Suppressor macrophage treated with lipopolysaccharide for 1 hour (primary cell): ENCODE measurements at places on chromosomes 5 and 9.

- DNase-seq: no peak
These were observed at the start of gene FBXL7 for GRCh38 chr5:15499528-15500324. Gene FBXL7, plus strand, starts transcription at chr5:15500180.

GRCh38 chr5:150801117-150801927, 22.8 kb downstream of the SMIM3 start:
- peak; percentile 79 for DNase-seq

GRCh38 chr9:130608554-130609134, 29.3 kb downstream of the FUBP3 start:
- no peak for DNase-seq

DNA sequence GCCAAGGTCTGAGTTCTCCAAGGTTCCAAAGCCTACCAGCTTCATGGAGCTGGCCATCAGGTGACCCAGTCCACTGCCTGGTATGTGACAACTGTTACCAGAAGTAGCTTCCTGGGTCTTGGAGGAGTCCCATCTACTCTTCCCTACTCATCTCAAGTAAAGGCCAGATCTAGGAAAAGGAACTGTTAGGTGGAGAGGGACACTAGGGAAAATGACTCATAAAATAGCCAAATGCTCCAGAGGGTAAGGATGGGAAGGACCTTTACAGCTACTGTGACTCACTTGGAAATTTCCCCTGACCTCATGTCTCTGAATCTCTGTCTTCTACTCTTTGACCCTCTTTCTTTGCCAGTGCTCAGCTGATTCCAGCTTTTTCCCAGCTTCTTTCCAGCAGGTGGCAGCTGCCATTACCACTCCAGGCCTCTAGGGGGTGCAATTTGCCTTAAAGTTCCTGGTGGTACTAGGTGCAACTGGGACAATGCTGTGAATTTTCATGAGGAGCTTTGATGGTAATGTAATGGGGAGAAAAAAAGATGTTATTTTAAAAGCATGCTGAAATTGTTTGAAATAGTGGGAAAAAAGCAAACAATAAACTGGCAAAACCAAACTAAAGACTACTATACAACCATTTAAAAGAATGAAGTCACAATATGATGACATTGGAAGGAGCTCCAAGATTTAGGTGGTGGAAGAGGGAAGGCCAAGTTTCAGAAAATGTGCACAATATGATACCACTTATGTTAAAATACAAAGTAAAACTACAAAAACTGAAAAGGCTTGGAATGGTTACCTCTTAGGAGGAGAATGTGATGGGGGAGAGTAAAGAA, 27.1 kb upstream of the MYORG start:
- peak; percentile 84 for DNase-seq

DNA sequence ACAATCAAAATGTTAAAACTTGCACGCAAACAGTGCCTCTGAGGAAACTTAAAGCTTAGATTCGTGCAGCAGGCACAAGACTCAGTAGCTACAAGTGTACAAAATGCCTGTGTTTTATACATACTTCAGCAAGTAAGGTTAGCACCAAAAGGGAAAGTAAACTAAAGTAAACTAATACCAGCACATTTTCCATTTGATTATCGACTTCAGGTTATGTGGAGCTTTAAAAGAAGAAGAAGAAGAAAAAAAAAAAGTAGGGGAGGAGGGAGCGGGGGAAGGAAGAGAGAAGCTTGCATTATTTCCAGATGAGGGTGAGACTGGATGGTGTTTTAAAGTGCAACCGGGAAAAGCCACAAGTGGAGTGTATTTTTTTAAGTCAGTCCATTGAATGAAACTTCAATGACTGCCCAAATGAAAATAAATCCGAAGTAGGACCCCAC, 596 bp upstream of the ADAMTS6 start:
- no peak for DNase-seq

- no peak for DNase-seq
These were observed 41.1 kb downstream of the GCNT1 start for GRCh38 chr9:76500061-76500460.

GRCh38 chr5:56409331-56410190, 176.4 kb upstream of the ANKRD55 start:
- DNase-seq: peak; percentile 55

GRCh38 chr5:62299101-62299500, 6.9 kb upstream of the KIF2A start:
- no peak for DNase-seq

DNA sequence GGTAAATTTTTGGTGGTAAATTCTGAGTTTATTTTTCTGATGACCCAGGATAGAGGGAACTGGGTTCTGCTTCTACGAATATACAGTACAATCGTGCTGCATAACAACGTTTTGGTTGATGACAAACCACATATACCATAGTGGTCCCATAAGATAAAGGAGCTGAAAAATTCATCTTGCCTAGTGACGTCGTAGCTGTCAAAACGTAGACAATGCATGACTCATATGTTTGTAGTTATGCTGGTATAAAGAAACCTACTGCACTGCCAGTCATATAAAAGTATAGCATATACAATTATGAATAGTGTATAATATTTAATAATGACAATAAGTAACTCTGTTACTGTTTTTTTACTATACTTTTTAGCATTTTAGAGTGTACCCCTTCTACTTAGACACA, 244.0 kb downstream of the GAS1 start:
- DNase-seq: no peak

- no peak for DNase-seq
These were observed 61.8 kb downstream of the PFDN1 start for GRCh38 chr5:140240987-140241706.

GRCh38 chr9:76642701-76643209, 121.5 kb upstream of the PCA3 start:
- no peak for DNase-seq

- DNase-seq: peak; percentile 37
These were observed 193.5 kb upstream of the HAPLN1 start for GRCh38 chr5:83914199-83914598.

- DNase-seq: no peak
These were observed 1709.0 kb upstream of the WWC1 start for GRCh38 chr5:166582416-166582815.

DNA sequence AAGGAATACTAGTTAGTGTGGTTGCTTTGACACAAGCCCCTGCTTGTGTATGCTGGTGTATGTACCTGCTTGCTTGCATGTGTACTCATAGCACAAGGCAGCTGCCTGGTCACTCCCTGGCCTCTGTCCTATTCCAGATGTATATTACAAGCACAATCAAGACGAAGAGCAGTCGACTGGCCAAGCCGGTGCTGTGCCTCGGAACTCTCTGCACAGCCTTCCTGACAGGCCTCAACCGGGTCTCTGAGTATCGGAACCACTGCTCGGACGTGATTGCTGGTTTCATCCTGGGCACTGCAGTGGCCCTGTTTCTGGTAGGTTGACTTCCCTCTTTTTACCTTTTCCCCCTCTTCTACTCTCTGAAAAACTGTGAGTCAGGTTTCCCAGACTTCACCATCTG, 72.1 kb downstream of the BAAT start:
- DNase-seq: no peak

GRCh38 chr9:120348951-120349429, 231.0 kb downstream of the CDK5RAP2 start:
- peak; percentile 26 for DNase-seq

DNA sequence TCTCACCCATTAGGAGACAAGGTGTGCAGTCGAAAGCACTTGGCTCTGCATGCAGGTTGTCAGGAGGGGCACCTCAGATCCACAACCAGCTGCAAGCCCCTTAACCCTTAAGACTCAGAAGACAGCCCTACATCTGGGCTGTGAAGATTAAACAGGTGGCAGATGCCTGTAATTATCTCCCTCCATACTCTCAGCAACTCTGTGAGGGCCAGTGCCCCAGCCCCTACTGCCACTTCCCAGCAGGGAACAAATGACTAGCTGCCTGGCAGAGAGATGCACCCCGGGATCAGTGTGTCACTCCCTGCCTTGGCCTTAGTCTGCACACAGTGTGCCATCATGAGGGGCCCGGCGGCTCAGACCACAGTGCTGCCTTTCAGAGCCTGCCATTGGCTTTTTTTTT, 42.0 kb downstream of the CRB2 start:
- DNase-seq: no peak

DNA sequence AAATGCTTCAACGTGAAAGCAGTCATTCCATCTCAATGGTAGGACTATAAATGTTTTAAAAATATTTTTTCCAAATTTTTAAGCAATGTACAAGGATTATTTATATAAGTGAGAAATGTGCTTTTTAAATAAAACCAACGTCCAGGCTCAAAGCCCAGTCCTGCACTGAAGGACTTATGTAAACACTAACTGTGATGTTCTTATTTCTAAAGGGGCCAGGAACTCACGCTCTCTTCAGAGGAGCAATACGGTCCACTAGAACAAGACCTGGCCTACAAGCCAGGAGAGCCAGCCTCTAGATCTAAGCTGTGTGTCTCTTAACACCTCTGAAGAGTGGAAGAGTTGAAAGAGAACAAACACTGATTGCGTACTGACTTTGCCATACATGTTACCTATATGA, 12.1 kb downstream of the TTLL11 start:
- no peak for DNase-seq

DNA sequence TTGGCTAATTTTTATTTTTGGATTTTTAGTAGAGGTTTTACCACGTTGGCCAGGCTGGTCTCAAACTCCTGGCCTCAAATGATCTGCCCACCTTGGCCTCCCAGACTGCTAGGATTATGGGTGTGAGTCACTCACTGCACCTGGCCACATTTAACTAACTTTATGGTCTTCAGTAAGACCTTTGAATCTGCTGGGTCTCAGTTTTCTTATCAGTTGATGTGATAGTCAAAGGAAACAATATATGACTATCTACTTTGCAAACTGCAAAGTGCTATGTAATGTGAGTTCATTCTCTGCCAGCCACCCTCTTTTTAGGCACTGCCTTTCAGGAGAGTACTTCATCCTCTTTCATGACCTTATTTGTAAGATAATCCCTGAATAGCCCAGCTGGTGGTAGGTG, 474.7 kb downstream of the PDE4D start:
- no peak for DNase-seq

DNA sequence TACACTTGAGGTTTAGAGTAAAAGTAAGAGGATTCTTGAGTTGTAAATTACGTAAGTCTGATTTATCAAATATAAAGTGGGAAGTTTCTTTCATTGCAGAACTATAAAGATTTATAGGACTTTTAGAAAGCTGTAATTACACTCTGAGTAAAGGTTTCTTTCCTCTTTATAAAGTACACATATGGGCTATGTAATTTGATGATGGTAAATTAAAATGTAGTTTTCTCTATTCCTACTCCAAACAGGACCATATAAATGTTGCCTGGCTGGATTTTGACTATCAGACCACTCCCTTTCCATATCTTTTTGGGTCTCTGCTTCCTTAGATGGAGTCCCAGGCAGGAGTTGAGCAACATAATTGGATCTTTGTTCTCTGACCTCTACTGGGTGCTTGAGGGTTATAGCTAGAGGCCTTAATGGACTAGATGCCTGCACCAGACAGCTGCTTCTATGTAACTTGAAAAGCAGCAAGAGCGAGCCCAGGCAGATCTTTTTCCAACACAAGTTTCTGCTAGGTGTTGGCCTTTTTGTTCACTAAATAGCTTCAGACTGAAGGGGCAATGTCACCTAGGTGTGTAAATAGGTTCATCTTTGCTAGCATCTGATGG, 11.4 kb upstream of the TEX48 start:
- no peak for DNase-seq

GRCh38 chr9:20271723-20272122, 350.6 kb downstream of the MLLT3 start:
- DNase-seq: no peak

GRCh38 chr5:122165559-122166078, 36.3 kb downstream of the ZNF474 start:
- no peak for DNase-seq

DNA sequence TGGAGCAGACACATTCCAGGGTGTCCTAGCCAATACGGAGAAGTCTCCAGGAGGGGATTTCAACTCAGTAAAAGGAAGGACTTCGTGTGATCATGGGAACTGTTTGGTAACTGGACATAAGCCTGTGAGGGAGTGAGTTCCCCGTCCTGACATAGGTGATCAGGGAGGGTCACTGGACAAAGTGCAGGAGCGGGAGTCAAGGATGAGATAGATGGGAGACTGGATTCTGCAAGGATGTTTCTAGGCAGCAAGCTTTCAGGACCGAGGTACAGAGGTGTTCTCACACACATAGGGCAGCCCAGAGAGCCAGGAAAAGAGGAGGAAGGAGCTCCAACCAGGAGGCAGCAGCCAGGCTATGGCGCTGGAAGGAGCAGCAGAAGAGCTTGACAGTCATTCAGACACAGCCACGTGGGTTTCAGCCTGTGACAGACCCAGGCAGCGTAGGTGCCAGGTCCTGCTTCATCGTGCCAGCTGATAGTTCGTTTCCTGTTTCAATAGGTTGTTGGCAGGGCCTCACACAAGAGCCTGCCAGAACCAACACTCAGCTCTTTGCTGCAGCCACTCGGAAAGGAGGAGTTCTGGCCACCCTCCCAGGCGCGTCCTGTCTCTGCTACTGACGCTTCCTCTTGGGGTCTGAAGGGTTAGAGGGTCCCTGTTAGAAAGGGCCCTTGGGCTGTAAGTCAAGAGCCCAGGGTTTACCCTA, 84.1 kb downstream of the AMBP start:
- peak; percentile 33 for DNase-seq

DNA sequence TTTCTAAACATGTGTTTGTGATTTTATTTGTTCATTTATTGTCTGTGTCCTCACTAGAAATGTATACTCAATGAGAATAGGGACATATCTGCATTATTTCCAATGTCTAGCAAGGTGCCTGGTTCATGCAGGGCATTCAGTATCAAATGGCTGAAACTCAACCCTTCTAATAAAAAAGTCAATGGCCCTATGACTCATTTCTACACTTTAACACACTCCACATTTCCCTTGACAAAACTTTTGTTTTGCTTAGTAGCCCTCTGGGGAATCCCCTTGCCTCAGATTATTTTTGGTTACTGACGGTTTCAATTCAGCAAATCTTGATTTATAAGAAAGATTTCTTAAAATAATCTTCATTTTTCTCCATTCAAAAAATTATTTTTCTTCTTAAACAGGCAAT, 206.0 kb upstream of the DMRTA1 start:
- peak; percentile 61 for DNase-seq
